ENCODE measurements at places on chromosomes 4 and X.

GRCh38 chrX:47831788-47832187 is 4.9 kb upstream of the ZNF81 start:
- no peak for ATAC-seq

DNA sequence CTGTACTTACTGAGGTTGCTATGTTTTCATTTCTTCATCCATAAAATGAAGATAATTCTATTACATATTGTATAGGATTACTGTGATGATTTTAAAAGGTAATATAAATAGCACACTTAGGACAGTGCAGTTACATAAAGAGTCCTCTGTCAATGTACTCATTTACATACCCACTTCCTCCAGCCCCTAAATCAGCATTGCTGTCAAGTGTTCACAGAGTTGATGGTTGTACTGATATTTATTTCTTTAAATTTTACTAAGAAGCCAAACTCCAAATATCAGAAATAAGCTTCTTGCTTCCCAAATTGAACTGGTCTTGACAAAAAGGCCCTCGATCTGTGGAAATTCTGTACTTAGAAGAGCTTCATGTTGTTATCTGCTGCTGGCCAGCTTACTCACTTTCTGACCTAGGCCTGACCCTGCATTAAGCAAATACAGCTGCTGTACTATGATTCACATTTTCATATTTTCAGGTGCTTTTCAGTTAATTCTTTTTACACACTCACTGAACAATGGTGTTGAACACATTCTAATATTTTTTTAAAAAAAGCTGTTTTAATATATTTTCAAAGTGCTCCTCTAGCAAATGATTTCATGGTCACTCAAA is 259.6 kb downstream of the UNC5C start:
- no peak for ATAC-seq

DNA sequence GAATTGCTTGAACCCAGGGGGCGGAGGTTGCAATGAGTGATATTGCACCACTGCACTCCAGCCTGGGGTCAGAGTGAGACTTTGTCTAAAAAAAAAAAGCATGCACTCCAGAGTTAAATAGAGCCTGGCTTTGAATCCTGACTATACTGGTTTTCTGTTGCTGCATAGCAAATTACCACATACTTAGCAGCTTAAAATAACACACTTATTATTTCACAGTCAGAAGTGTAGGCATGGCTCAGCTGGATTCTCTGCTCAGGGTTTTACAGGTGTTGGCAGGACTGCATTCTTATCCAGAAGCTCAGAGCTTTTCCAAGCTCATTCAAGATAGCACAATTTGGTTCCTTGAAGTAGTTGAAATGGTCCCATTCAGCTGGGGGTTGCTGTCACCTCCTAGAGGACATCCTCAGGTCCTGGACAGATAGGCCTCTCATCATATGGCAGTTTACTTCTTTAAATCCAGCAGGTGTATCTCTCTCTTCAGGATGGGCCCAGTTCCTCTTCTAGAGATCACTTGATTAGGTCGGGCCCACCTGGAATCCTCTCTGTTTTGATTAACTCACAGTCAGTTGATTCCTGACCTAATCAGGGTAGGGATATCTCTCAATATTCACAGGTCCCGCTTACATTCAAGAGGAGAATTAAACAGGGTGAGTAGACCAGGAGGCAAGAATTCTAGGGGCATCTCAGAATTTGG is 26.8 kb downstream of the DOCK11 start:
- no peak for ATAC-seq

- ATAC-seq: no peak
Measured at GRCh38 chr4:54104907-54105306, 4.9 kb downstream of the GSX2 start.

- ATAC-seq: no peak
Measured at GRCh38 chrX:119187298-119187697, 48.8 kb upstream of the PGRMC1 start.

GRCh38 chr4:21790438-21791029 is 158.0 kb downstream of the KCNIP4 start:
- no peak for ATAC-seq

GRCh38 chrX:46597208-46597607 is 23.6 kb downstream of the CHST7 start:
- ATAC-seq: no peak

DNA sequence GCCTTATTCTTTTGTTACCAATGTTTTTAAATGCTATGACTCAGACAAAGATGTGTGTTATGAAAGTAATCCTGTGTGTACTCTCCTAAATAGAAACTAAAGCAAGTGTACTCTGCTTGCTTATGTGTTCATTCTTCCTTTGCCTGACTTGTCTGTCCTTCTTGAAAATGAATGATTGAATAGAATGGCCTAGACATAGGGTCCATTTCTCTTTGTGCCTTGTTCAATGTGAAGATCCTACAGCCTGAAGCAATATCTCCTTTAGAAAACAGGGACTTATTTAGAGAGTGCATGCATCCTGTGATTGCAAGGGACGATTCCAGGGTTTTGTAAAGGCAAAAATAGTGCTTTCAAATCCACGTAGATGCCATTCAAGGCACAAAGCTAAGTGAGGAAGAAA is 343.6 kb upstream of the TACR3 start:
- ATAC-seq: no peak

- no peak for ATAC-seq
Measured at GRCh38 chr4:153267890-153268289, 63.6 kb downstream of the TRIM2 start.

GRCh38 chr4:132218406-132218805 is 930.7 kb upstream of the PCDH10 start:
- ATAC-seq: no peak

DNA sequence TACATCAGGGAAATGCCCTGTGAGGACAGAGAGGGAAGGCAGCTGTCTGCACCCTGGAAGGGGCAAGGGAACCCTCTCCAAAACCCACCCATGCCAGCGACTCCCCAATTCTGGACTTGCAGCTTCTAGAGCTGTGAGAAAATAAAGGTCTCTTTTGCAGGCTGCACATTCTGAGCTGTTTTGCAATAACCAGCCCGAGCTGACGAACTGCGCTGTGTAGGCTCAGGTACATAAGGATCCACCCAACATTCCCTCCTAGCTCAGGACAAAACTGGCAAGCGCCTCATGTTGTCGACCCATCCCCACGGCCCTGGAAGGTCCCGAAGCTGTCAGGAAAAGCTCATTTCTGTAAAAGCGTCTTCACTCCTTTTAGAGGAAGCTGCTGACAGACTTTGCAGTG is 271.8 kb downstream of the CRLF2 start:
- ATAC-seq: no peak

DNA sequence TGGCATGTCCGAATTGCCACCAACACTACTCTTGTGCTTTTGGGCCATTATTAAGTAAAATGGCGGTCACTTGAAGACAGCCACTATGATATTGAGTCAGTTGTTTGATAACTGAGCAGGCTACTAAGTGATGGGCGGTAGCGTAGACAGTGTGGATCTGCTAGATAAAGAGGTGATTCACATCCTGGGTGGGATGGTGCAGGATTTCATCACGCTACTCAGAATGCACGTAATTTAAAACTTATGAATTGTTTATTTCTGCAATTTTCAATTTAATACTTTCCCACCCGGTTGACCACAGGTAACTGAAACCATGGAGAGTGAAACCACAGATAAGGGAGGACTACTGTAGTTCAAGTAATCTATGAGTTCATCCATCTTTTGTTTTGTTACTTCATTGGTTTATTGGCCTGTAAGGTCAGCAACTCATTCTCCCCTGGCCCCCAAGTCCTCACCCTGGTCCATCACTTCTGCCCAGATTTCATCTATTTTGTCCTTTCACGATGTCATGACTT is 2.9 kb downstream of the ARAF start:
- no peak for ATAC-seq

DNA sequence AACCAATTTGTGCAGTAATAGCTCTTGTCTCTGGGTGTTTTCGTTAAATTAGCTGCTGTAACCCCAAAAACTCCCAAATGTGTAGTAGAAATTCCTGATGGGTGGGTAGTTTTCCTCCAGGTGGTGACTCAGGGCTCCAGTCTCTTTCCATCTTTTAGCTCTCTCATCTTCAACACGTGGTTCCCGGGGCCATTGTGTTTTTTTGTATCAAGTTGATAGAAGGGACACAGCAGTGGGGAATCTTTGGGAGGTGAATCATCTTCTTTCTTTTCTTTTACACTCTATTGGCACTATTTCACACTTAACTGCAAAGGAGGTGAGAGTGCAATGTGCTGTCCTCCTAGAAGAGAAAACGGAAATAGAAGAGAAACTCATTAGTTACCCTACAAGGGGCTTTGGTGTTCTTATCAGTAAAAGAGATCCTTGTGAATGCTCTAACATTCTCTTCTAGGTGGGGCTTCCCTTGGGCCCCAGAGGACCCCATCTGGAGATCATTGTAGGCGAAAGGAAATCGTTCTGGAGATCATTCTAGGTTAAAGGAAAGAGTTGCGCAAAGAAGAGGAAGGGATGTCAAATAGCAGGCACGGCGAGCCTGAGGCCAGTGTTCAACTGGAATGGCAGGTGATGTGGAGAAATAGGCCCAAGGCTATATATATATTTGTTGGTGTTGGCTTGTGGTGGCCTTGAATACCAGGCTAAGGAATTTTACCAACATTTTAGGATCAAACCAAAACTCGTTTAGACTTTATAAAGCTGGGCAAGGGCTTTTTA is 68.2 kb upstream of the ACSL1 start:
- ATAC-seq: no peak

DNA sequence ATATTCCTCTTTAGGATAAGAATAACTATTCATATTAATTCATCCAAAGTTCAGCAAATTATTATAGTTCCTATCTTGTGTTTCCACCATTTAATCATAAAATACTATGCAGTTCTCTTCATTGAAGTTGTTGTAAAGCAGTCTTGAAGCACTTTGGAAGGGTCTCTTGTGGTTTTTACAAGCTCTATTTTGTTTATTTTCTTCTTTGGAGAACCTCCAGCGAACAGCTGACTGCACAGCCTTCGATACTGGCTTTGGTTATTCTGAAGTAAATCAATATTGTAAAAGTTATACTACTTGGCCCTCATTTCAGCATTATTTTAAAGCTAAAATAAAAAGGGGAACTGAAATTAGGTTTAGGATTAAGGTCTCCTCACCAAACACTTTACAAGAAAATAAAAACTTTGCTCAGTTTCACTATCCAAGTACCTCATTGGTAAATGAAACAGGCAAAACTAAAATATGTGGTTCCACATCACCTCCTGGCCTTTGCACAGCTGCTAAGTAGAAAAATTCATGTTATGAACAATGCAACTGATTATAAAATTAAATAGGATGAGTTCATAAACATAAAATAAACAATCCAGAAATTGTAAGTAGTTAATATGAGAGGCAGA is 1629.2 kb upstream of the ADGRL3 start:
- no peak for ATAC-seq

DNA sequence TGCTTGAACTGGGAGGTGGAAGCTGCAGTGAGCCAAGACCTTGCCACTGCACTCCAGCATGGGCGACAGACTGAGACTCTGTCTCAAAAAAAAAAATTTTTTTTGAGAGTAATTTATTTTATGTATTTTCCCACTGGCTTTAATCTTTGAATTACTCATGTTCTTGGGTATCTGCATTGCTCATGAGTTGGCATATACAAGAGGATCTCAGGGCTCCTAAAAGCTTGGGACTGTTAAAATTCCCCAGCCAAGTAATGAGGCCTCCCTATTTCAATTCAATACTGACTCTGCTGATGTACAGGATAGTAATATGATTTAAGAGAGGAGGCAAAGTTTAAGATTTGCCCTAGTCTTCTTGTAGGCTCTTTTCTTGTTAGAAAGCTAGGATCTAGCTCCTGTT is 6.2 kb downstream of the IL21 start:
- no peak for ATAC-seq

GRCh38 chr4:30790123-30790522 is 70.0 kb downstream of the PCDH7 start:
- no peak for ATAC-seq

DNA sequence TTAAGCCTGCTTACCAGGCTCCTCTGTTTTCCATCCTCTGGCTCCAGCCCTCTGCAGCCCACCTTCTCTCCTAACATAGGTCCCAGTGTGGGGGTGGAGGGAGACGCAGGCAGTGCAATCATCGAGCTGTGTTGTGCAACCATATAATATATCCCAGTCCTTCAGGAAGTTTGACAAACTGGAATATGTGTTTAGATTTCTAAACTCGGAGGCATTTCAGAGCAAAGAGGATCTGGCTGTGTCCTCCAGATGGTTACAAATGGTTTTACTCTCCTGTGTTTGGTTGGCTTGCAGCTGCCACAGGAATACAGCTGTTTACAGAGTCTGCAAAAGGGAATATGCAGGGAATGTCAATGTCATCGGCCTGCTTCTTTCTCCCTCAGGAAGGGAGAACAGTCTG is 195.3 kb upstream of the LNX1 start:
- peak; percentile 74 for ATAC-seq

DNA sequence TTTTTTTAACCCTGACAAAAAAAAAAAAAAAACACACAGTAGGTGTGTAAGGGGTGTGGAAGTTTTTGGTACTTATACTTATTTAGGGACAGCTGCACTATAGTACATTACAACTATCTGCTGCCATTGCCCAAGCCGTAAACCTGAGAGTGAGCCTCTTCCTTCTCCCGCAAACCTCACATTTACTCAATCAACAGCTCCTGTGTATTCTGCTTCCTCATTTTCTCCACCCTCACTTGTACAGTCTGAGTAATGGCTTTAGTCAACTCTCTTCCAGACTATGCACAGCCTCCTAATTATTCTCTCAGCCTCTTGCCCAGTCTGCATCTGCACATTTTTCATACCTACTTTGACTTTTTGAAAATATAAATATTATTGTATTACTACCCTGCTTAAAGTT is 362.0 kb downstream of the ADAM29 start:
- ATAC-seq: no peak

DNA sequence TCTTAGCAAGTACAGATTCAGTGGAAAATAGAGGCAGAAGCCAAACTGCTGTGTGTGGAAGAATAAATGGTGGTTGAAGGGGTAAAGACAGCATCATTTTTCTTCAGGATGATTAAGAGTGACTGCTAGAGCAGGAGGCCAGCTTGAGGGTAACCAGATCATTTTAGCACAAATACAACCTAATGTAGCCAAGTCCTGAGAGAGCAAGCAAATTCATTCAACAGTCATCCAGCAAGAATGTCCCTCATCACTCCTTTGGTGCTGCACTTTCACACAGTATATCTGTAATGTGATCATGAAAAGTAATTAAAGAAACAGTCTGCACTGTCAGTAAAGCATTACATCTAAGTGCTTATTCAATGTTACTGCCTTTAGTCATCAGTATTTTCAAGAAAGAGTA is 44.8 kb downstream of the NPFFR2 start:
- no peak for ATAC-seq

- no peak for ATAC-seq
Measured at GRCh38 chr4:55503169-55503568, 43.5 kb downstream of the CLOCK start.

- no peak for ATAC-seq
Measured at GRCh38 chr4:169110633-169111032, 100.6 kb upstream of the CBR4 start.

DNA sequence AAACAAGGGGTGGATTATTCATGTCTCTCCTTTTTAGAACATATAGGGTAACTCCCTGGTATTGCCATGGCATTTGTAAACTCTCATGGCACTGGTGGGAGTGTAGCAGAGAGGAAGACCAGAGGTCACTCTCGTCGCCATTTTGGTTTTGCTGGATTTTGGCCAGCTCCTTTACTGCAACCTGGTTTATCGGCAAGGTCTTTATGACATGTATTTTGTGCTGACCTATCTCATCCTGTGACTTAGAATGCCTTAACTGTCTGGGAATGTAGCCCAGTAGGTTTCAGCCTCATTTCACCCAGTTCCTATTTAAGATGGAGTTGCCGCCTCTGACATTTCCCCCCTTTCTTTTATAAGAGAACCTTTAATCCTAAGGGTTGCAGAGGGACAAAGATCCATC is 45.8 kb downstream of the MGST2 start:
- ATAC-seq: no peak
